ENCODE measurements at places on chromosomes 16 and 17.

GRCh38 chr16:72112452-72112792, 18.8 kb downstream of the DHX38 start:
- no peak for DNase-seq

GRCh38 chr17:81961087-81961511, at the start of gene NOTUM:
TSS of gene NOTUM (minus strand) at chr17:81961187. CDS start at chr17:81960909, 278 bp downstream.
- DNase-seq, result peak; percentile 68

GRCh38 chr17:19447085-19447583, 36.1 kb downstream of the RNF112 start:
- DNase-seq, result peak; percentile 84

GRCh38 chr16:83685615-83686165, 122.1 kb upstream of the HSBP1 start:
- DNase-seq, result no peak

DNA sequence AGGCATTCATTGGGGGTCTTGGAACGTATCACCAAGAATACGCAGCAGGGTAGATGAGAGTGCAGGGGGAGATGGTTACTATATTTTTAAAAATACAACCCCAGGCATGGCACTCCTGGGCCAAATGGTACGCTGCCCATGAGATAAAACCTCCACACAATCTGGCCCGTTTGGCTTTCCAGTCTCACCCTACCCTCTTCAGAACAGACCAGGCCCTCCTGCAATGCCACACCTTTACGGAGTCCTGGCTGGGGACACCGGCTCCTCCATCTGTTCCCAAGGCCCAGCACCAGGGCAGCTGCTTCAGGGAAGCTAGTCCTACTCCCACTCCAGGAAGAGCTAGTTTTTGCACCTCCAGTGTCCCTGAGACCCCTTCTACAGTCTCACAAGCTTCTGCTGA, 24.4 kb downstream of the SNN start:
- no peak for DNase-seq

DNA sequence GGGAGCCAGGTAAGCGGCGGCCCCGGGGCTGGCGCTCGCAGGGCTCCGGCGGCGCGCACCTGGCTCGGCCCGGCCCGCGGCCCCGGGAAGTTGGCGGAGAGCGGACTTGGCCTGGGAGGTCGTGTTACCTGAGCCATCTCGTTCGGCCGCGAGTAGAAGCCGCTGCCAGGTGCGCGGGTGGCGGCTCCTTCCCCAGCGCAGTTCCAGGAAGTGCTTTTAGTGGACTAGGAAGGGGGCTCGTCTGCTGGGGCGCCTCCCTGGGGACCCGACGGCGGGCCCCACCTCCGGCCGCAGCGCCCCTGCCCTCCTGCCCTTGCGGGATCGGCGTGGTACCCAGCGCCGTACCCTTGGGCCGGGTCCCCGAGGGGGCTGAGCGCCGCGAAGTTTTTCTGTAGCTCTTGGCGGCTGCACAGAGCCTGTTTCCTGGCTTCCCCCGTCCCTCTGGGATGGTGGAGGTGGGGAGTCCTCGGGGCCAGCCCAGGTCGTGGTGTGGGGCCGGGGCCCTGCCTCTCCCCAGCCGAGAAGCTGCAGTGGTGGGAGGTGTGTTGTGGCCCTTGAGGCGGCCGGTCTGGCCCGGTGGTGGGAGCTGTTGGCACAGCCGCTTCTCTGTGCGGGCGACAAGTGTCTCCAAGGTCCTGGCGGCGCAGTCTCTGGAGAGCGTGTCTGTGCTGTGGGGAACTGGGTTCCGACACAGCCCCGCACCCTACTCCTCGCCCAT, 96.9 kb downstream of the RAB11FIP4 start:
- no peak for DNase-seq

GRCh38 chr17:77096570-77097214, 44.1 kb upstream of the SEC14L1 start:
- peak; percentile 64 for DNase-seq

DNA sequence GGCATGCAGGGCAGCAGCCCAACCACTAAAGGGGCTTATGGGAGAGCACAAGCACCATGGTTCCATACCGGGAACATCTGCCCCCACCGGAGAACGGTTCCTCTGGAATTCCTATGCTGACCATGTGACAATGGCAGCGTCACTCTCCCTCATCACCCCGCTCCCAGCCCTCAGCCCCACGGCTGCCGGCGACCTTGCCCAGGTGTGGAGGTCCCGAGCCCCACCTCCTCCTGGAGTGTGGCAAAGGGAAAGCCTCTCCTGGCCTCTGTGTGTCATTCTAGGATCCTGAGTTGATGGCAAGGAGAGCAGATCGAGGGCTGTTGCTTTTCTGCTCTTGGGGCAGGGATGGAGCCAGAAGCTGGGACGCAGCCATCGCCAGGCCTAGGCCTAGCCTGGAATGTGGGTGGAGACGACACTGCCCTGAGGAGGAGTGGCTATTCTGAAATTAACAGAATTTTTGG, 17.8 kb upstream of the RNPS1 start:
- DNase-seq, result peak; percentile 45

DNA sequence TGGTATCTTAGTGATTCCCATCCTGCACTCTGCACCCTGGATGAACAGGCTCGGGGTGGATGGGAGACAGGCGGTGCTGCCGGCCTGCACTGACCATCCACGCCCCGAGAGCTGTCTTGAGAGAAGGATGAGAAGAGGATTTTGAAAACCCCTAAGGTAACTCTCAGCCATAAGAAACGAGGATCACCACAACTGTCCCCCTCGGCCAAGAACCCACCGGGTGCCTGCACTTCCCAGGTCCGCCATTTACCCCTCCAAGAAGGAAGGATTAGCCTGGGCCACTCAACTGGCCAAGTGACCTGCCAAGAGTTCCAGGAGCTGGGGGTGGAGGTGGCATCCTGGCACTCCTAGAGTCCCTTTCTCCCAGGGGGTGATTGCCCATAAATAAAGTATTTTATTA, 302.4 kb upstream of the TNRC6C start:
- no peak for DNase-seq

- DNase-seq, result no peak
Observed at GRCh38 chr17:57408071-57408811, 151.9 kb downstream of the MSI2 start.

GRCh38 chr16:10172848-10173655, 9.2 kb downstream of the GRIN2A start:
- DNase-seq, result no peak
